ENCODE measurements at places on chromosomes 5 and 9.
A peak's percentile ranks its signal among the peaks of the same experiment; 100 is the strongest.

DNA sequence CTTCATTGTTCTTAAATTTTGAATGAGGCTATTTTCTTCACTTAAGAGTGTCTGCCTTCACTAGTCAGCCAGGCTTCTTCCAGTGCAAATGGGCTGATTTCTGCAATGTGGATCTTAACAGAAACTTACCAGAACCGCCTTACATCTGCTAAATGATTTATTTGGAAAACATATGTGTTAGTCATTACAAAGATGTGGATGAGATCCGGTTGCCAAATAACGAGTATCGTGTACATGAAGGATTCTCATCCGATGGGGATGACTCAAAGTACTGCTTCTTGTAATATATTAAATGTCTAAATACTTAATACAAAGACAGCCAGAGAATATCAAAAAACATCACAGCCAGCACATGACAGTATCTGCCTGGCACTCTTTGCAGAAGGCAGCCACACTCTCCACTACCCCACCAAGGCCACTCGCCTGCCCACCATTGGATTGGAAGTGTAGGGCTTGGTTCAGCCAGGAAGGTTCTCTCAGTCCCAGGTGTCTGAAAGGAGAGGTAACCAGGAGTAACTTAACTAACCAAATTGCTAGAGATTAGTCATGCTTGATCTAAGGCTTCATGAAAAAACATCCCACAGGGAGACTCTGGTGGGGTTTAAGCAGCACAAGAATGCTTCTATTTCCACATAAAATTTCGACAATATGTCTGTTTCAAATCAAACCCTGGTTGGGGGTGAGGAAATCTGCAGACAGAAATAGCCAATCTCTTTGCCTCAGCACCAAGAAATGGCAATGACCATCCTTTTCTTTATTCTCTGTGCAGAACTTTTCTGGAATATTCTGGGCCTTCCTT is 174.8 kb downstream of the GADD45G start:
- no peak for DNase-seq

- no peak for DNase-seq
Observed at GRCh38 chr5:16780325-16780724, 155.8 kb downstream of the MYO10 start.

GRCh38 chr5:134784946-134785620 is 26.5 kb downstream of the DDX46 start:
- DNase-seq = no peak

- DNase-seq = no peak
Observed at GRCh38 chr9:107394264-107394663, 95.3 kb downstream of the KLF4 start.

GRCh38 chr9:68983008-68983411 is 30.9 kb downstream of the PRKACG start:
- DNase-seq = no peak

GRCh38 chr9:28120184-28120583 is 546.9 kb upstream of the C9orf72 start:
- DNase-seq = peak; percentile 26

- DNase-seq = no peak
Observed at GRCh38 chr9:16552252-16552651, 318.2 kb downstream of the BNC2 start.

GRCh38 chr5:23007236-23007635 is 154.1 kb upstream of the CDH12 start:
- peak; percentile 1 for DNase-seq

GRCh38 chr5:11400316-11400715 is 503.9 kb downstream of the CTNND2 start:
- no peak for DNase-seq

- no peak for DNase-seq
Observed at GRCh38 chr5:59487772-59488729, 405.5 kb downstream of the PDE4D start.

GRCh38 chr9:106772523-106773290 is 90.3 kb upstream of the ZNF462 start:
- no peak for DNase-seq

- no peak for DNase-seq
Observed at GRCh38 chr5:38715696-38716095, 130.1 kb upstream of the OSMR start.

DNA sequence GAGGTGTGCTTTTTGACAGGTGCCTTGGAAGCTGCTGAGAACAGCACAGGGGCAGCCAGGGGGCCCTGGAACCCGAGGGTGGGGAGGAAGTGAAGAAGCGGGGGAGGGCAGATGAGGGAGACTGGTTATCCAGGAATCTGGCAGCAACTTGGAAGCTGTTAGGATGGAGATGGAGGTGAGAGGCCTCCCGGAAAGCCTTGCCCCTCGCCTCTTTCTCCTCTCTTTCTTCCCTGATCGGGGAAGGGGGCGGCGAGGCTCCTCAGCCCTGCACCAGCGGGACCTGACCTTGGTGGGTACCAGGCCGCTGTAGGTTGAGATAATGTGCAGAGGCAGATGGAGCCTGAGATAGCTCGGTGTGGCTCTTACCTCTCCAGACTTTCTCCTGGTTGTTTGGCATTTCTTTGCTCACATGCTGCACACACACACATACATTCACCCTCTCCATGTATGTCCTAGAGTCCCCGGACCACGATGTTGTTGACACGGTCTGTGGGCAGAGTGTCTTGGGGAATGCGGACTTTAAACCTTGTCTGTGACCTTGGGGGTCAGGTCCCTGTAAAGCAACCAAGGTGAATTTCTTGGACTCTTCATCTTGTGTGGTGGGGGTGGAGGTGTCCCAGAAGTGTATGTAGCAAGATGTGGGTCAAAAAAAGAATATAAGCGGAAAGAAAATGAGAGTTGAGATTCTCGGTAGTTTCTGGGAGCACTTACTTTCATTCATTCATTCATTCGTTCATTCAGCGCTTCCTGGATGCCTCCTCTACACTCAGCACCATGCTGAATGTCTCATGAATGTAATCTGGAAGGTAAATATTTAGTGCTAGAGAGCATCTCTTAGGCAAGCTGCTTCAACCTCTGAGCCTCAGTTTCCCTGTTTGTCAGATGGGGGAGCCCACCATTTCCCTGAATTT is 1.6 kb downstream of the WWC1 start:
- DNase-seq = no peak

DNA sequence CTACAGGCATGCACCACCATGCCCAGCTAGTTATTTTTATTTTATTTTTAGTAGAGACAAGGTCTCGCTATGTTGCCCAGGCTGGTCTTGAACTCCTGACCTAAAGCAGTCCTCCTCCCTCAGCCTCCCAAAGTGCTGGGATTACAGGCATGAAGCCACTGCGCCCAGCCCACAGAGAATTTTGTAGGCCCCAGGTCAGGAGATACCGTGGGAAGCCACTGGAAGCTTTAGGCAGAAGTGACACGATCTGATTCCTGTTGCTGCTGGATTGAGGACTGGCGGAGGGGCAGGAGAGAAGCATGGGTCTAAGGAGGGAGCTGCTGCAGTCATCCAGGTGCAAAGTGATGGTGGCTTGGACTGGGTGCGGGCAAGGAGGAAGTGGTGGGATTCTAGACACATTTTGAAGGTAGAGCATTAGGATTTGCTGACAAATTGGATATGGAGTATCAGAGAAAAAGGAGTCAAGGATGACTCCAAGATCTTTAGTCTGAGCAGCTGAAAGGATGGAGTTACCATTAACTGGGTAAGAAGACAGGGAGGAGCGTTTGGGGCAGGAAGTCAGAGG is 20.7 kb downstream of the TCF7 start:
- DNase-seq = no peak

GRCh38 chr5:1744393-1745122 is 55.1 kb downstream of the MRPL36 start:
- DNase-seq = no peak

Data from left kidney (tissue), 8 donors.